ENCODE measurements at places on chromosomes 7 and 10. TPM values are rescaled to one million over a fixed set of nuclear protein-coding genes. Genes with fewer than 3 reads are reported as not detected.

DNA sequence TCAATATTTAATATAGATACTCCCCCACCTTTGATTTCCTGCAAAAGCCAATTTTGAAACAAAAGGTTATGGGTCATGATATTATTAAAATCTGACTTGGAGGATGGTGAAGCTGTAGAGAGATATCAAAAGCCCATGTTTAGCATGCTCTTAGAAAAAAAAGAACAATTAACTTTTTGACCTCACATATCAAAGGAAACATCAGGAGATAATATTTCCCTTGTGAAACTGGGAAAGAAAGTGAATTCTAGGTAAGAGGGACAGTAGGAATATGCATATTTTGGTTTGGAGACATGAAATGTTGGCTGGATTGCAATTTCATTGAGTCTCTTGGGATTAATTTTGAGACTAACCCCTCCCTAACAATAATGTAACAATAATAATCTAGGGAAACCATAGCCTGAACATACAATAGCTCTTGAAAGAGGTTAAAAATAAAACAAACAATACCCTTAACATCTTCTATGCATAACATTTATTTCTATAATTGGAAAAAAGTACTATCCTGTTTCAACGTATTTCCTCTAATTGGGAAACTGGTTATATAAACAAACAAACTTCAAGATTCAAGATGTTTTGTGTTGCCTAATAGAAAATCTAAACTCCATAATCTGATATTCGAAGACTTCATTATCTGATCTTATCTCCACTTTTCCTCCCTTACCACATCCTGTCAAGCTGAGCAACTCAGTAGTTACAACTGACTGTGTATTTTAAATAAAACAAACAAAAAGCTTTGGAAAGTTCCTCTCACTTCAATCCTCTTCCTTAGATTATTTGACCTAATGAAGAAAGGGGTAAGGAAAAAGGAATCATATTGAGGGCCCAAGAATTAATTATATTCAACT lies 14.8 kb downstream of the TMEM26 start:
- DNase-seq: no peak

DNA sequence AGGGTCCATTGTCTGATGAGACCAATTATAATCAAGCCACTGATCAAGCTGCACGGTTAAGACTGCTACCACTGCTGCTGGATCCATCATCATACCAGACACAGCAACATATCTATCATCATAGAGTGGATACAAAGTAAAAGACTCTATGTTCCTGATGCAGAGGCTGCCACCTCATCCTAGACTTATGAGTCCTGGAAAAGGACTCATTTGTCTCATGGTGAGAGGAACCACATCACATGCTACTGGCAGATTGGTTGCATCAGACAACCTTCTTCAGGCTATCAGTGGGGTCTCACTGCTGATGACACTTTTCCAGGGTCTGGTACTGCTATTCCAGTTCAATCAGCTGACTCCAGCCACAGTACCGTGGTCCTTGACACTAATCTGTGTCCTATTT lies 79.0 kb downstream of the ABI1 start:
- no peak for DNase-seq

DNA sequence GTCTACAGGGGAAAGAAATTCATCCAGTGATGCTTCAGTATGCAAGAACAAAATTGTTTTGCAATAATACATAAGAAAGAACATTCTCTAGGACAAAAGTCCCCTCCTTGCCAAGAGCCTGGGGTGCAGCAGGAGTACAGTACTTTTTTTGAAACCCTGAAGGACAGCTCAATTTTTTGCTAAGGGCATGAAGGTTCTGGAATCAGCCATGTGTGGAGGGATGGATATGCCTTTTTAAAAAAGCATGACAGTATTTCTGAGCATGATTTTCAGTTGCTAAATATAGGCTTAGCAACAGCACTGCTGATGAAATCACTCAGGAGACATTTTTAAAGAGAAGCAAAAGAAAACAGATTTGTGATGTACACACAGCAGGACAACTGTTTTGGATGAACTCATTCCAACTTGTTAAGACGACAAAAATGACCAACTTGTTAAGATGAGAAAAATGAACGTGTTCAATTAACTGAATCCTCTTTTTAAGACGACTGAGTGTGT lies 39.3 kb downstream of the HBP1 start:
- DNase-seq: no peak

DNA sequence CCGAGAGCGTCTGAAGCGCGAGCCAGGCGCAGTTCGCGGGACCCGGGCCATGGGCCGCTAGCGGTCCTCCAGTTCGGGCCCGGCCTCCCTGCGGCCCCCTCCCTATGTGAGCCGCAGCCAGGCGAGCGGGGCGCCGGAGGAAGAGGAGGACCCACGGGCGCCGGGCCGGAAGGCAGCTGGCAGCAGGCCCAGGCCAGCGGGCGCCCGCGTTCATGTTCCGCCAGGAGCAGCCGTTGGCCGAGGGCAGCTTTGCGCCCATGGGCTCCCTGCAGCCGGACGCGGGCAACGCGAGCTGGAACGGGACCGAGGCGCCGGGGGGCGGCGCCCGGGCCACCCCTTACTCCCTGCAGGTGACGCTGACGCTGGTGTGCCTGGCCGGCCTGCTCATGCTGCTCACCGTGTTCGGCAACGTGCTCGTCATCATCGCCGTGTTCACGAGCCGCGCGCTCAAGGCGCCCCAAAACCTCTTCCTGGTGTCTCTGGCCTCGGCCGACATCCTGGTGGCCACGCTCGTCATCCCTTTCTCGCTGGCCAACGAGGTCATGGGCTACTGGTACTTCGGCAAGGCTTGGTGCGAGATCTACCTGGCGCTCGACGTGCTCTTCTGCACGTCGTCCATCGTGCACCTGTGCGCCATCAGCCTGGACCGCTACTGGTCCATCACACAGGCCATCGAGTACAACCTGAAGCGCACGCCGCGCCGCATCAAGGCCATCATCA lies 1.1 kb downstream of the ADRA2A start:
- no peak for DNase-seq

DNA sequence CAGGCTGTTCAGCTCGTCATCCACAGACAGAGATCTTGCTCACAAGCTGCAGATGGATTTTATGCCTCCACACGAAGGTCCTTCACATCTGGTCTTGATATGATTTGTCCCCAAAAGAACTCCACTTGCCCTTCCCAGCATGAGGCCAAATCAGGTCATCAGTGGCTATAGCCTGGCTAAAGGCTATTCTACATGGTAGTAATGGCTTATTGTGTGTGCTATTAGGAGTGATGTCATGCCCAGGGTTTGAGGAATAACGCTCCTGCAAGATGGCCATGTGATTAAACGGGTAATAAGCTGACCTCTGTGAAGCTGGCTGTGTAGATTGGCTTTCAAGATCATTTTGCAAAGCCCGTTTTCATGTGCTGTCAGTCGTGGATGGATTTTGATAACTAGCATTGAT lies 313.8 kb downstream of the FRMD4A start:
- DNase-seq: no peak

DNA sequence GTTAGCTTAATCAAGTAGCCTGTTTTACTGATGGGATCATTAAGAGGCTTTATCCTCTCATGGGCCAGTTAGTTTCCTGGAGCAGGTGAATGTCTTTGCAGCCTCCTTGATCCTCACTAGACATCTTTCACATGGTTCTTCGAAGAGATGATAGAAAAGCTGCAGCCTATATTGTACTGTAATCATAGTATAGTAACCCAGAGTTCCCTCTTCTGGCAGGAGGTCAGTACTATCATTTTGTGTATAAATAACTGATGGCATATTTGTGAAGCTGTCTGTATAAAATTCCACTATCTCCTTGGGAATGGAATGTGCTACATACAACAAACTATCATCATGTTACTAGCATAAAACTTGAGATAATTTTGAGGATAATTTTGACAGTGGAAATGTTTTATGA lies 123.8 kb upstream of the PRPS1L1 start:
- no peak for DNase-seq

- no peak for DNase-seq
These were observed 13.2 kb downstream of the ARHGAP19 start for GRCh38 chr10:97279121-97279815.

GRCh38 chr10:124605001-124605370 lies 139.2 kb downstream of the FAM53B start:
- DNase-seq: no peak

DNA sequence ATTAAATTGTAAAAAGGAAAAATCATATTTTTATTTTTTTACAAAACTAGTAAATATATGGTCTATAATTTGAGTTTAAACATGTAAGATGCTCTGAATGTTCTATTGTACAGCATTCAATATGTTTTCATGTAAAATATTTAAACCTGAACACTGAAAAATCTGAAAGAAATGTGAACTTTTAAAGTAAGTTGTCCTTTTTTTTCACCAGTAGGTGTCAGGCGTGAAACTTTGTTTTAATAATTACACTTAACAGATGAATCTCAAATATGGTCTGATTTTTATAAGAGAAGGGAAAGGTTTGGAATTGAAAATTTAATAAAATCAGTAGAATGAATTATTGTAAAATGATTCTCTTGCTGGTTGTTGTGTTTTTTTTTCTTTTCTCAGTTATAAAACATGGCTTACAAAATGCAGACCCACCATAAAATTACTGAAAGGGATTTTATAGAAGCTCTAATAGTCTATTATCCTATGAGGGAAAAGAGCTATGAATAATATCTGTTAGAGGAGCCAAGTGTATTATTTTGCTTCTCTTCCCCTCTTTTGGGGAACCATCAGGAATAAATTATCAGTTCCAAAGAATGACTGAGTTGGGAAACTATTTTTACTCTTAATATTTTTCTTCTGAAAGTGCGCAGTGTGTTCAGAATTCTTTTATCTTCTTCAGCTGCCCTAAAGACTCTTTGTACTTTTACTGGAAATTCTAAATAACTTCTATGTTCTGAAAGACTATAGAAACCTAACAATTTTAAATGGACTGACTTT lies 217.7 kb upstream of the FZD1 start:
- no peak for DNase-seq

- DNase-seq: no peak
These were observed 51.4 kb upstream of the SLC35B4 start for GRCh38 chr7:134367956-134368749.

DNA sequence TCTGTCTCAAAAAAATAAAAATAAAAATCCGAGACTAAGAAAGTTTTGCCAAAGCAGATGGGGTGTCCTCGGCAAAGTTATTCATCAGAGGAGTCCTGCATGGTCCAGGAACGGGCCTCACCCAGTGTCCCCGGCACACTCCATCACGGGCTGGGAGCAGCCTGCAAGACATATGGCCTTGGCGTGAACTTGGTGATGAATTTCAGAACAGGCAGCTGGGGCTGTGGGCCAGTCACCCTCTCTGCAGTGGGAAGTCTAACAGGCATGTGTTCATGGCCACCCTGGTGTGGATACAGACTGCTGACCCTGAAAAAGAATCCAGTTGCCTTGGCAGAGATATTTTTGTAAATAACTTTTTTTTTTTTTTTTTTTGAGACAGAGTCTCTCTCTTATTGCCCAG lies 34.7 kb downstream of the NPTX2 start:
- DNase-seq: no peak

DNA sequence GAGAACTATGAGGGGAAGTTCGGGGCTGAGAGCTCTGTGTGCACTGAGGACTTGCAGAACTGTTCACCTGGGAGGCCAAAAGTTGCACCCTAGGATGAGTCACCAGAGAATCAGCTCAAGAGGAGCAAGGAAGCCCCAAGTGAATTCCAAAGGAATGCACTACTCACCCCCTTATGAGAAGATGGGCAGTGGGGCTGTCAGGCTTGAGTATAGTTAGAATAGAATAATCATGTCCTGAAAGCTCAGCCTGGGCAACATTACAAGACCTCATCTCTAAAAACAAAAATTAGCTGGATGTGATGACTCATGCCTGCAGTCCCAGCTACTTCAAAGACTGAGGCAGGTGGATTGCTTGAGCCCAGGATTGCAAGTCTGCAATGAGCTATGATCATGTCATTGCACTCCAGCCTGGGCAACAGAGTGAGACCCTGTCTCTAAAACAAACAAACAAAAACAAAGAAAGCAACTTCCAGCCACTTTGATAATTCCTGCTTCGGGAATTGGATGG lies 30.0 kb downstream of the MAP3K8 start:
- DNase-seq: no peak

GRCh38 chr10:78491812-78492211 lies 458.1 kb downstream of the RPS24 start:
- DNase-seq: no peak

- DNase-seq: no peak
These were observed 14.5 kb downstream of the ANKIB1 start for GRCh38 chr7:92260248-92260781.

- DNase-seq: no peak
These were observed 15.5 kb downstream of the MSRB2 start for GRCh38 chr10:23110722-23111516.

DNA sequence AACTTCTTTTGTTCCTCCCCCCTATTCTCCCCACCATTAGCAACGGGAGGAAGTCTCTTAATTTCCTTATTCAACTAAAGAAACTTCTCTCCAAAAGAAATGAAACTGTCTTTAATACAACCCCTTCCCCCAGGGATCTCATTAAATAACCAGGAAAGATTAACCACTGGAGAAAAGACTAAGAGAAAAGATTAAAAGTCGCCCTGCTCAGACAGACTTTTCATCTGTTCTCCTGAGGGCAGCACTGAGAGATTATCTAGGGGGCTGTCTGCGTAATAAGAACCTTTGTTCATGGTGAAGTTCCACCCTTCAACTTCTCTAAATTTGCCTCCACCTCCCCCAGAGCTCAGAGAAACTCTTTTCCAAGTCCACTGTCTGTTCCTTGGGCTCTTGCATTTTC lies 105.5 kb downstream of the HGF start:
- DNase-seq: no peak

- no peak for DNase-seq
These were observed 4.9 kb upstream of the ELN start for GRCh38 chr7:74023092-74023536.

SEM1 gene
- 40.2 TPM for total RNA-seq

NUTM2D gene
- total RNA-seq: 1.6 TPM

UNCX gene
- not detected for total RNA-seq

OPN4 gene
- total RNA-seq: not detected

CTAGE8 gene
- total RNA-seq: 0.67 TPM

SYT15B gene
- 0.18 TPM for total RNA-seq

MGMT gene
- 16.9 TPM for total RNA-seq

CHRM2 gene
- total RNA-seq: not detected

TSPAN13 gene
- 0.35 TPM for total RNA-seq

ACHE gene
- total RNA-seq: 5.1 TPM

AHR gene
- 10.3 TPM for total RNA-seq

EVX1 gene
- total RNA-seq: not detected

GTF2IRD2 gene
- 4.8 TPM for total RNA-seq

LFNG gene
- total RNA-seq: 0.62 TPM

Measured in GM12878 (cell line).